ENCODE measurements at places on chromosomes 1 and 21. TPM values are rescaled to one million over a fixed set of nuclear protein-coding genes. Genes with fewer than 3 reads are reported as not detected.

DNA sequence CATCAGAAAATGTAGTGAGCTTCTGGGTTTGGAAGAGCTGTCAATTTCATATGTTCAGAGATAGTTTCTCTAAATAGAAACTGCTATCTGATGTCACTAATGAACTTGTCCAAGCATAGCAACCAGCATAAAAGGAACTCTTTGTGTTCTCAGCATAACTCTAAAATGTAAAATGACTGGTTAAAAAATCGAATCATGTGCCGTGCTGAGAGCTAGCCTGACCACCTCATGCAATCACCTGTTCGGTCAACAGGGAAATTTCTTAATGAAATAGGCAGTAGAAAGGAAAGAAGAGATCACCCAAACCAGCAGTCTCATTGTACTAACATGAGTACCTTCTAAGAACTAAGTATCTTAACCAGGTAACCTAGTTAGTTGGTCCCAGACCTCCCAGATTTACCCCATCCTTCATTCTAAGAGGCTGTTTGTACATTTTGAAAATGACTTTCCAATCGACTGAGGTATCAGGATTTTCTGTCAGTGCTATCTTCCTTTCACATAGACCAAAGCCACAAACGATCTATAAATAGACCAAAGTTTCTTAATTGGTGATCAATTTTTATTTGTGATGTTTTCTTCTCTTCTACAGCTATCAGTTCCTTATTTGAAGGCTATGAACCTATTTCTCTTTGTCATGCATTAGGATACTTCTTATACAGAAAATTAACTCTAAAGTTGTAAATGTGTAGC is 147.3 kb downstream of the TLR5 start:
- no peak for DNase-seq

- DNase-seq: no peak
Observed at GRCh38 chr1:4851385-4852065, 197.1 kb downstream of the AJAP1 start.

- DNase-seq: no peak
Observed at GRCh38 chr1:168939110-168939946, 167.2 kb upstream of the ATP1B1 start.

The ZYG11B gene
- total RNA-seq: 43.9 TPM

- no peak for DNase-seq
Observed at GRCh38 chr1:57831624-57832023, 407.8 kb upstream of the DAB1 start.

The PRDM16 gene
- 0.66 TPM for total RNA-seq

The LRRN2 gene
- 2.7 TPM for total RNA-seq

- no peak for DNase-seq
Observed at GRCh38 chr1:14636897-14637632, 38.6 kb downstream of the KAZN start.

The TMEM125 gene
- total RNA-seq: not detected

- no peak for DNase-seq
Observed at GRCh38 chr1:15767941-15768340, 9.3 kb downstream of the FBLIM1 start.

The NTNG1 gene
- total RNA-seq: 12.4 TPM

DNA sequence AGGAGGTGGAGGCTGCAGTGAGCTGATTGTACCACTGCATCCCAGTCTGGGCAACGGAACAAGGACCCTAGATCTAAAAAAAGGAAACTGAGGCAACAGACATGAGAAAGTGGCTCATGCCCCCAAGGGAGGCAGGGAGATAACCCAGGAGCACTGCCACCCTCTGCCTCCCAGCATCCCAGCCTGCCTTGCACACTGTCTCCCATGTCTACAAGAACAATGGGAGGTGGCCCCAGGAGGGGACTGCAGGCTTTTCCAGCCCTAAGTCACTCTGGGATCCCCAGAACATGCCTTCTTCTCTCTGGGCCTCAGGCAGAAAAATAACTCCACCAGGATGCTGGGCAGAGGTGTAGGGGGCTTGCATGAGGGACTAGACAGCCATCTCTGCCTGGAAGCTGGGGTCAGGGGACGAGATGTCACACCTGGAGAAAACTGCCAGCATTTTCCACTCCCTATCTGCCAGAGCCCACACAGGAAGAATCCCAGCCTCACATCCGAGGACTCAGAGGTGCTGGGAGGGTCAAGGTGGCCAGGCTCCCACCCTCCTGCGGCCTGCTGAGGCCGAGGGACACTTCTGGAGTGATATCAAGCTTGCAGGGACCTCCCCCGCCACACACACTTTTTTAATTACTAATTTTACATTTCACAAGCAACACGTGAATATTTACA is 21.4 kb downstream of the RUNX3 start:
- DNase-seq: no peak

The TDRD10 gene
- 0.98 TPM for total RNA-seq

DNA sequence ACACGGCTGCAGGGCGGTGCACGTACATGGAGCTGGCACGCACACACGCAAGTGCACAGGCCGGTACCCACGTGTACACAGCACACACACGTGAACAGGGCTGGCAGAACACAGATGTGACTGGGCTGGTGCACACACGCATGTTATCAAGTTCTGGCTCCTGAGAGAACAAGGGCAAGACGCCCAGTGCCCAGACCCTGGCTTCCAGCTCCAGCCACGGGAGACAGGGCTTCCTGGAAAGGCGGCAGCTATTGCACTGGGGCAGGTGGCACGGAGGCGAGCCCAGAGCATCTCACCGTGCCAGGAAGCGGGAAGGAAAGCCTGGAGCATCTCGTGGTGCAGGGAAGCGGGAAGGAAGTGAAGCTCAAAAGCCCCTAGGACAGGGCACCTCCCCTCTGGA is 5.9 kb downstream of the SDF4 start:
- DNase-seq: no peak

The FCGR3B gene
- 0.13 TPM for total RNA-seq

The LCE1F gene
- not detected for total RNA-seq

DNA sequence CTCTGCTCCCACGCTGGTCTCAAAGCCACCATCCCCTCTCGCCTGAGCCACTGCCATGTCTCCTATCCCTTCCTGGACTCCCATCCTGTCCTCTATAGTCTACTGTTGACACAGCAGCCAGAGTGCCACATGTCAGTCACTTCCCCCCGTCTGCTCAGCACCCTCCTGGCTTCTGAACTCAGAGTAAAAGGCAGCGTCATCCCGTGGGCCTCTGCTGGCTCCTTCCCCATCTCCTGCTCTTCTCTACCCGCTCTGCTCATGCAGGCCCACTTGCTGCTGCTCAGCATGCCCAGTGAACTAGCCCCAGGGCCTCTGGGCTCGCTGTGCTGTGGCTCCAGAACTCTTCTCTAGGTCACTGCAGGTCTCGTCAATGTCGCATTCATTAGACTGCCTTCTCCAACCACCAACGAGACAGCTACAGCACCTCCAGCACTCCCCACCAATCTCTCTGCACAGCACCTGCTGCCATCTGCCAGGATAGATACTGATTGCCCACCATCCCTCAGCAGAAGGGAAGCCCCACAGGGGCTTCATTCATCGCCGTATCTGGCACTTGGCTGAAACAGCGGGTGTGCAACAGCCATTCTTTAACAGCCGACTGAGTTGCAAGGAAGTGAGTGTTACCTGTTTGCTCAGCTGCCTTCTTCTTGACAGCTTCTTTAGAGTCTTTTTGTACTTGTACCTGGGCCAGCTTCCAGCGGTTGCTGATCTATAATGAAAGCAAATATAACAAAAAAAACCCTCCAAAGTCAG is 11.8 kb upstream of the SRM start:
- DNase-seq: no peak

DNA sequence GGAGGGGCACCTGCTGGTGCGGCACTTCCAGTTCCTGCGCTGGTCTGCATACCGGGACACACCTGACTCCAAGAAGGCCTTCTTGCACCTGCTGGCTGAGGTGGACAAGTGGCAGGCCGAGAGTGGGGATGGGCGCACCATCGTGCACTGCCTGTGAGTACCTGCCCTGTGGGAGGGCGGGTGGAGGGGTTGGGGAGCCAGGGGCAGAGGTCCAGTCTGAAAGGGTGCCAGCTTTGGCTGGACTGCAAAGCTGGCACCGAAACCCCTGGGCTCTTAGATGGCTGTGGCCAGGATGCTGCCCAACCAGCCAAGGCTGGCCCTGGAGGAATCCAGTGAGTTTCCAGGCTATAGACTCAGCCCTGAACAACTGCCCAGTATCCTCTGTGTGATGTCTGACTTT is 87.3 kb downstream of the PTPRU start:
- DNase-seq: no peak

DNA sequence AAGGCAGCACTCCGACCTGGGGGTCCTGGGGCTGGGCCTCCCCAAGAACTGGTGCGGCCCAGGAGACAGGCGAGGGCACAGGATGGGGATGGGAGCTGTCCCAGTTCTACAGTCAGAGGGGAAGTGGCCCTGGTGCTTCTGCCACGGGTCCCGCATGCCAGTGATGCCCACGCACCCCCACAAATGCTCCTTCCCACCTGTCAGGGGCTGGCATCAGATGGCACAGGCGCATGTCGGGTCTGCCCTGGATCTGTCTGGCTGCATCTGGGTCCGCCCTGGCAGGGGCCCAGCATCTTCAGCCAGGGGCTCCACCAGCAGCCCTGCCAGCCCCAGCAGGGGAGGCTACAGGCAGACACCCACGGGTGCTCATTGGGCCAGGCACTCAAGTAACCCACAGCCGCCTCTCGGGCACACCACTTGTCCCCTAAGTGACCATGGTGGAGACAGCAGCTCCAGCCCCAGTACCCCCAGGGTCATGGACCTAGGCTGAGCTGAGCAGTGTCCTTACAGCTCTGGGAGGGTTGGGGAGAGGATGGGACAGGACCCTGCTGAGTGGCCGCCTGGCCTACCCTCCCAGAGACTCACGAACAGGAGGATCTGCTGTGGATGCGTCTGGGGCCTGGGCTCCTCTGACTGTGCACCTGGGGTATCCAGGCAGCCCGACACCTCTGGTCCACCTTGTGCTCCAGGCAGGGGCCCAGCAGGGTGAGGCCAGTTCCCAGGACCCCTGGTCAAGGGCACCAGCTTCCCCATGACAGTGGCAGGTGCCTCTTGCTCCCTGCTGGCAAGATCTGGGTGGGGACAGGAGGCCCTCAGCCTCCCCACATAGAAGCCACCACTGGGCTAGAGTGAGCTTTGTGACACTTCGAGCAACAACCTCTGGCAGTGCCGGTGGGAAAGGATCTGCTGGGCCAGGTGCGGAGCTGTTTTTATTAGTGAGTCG is 5.4 kb downstream of the SMIM1 start:
- DNase-seq: no peak

DNA sequence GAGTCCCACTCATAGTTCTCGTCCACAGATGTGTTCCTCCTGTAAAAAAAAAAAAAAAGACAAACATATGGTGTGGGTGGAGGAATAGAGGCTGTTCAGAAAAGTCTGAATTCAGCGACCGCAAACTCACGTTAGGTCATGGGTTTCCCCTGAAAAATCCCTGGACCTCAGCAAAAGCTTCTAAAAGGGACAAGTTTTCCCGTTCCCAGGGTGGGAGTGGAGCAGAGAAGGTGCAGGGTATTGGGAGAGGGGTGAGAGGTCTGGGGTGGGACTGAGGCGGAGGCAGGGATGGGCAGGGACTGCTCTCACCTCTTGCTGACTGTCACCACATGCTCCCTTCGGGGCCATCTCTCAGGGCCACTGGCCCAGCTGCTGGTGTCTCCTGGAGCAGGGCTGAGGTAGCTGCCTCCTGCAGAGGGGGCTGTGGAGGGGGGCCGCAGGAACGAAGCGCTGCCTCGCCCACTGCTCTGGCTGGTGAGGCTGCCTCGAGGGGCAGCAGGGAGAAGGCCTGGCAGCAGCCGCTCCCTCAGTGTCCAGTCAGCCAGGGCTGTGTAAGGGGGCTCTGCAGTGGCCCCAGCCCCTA is 2.6 kb upstream of the TAGLN2 start:
- peak; percentile 49 for DNase-seq

GRCh38 chr1:11198851-11199594 is 9.9 kb downstream of the ANGPTL7 start:
- no peak for DNase-seq

DNA sequence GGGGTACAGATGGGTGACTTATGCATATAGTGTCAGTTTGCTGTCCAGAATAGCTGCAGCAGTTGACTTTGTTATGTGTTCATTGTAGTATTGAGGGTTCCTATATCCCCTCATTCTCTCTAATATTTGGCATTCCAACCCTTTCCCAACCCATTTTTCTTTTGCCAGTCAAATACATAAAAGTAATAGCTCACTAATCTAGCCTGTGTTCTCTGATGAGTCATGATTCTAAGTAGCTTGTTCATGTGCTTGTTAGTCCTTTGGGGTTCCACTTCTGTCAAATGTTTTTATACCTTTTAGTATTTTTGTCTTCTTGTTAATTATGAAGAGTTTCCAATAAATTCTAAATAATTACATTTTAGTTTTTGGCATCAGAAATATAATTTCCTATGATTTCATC is 99.2 kb upstream of the MROH9 start:
- no peak for DNase-seq

DNA sequence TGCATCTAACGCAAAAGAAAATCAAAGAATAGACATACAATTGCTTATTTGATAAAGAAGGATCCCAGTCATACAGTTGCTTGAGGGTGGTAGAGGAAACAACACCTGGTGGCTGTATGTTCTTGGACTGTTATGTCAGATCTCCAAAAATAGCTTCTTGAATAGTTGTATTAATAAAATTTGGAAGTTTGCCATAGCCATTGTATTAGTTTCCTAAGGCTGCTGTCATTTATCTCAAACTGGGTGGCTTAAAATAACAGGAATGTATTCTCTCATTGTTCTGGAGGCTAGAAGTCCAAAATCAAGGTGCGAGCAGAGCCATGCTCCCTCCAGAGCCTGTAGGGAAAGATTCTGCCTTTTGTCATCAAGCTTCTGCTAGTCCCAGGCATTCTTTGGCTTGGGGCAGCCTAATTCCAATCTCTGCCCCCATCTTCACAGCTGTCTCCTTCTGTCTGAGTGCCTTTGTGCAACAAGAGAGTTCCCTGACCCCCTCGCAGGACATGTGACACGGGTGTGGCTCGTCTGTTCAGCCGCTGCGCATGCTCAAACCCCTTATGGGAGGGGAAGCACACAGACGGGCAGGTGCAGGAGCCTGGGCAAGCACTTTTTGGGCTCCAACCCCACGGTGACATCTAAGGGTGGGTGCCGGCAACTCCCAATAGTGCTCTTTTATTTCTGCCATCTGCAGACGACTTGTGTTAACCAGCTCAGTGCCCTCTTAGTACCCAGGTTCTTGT is 21.7 kb upstream of the GRIK1 start:
- DNase-seq: peak; percentile 26

GRCh38 chr1:36831186-36831810 is 203.0 kb downstream of the GRIK3 start:
- DNase-seq: no peak

DNA sequence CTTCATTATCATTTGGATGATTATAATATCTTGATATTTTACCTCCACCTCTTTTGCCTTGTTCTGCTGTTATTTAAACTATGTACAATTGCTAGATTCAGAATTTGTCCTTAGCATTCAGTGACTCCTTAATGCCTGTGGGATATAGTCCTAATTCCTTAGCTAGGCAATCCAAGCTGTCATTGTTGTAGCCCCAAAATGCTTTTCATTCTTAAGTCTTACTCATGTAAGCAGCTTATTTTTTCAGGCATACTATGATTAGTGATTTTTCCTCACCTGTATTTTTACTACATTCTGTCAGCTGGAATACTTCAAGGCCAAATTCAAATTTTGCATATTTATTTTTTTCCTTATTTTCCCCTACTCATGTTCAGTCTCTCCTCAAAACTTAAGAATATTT is 13.4 kb downstream of the PKN2 start:
- no peak for DNase-seq

- DNase-seq: no peak
Observed at GRCh38 chr1:175612286-175612685, 131.1 kb downstream of the TNR start.

GRCh38 chr1:50181027-50181663 is 72.4 kb downstream of the ELAVL4 start:
- DNase-seq: peak; percentile 18
